ENCODE measurements at places on chromosomes 2 and 18.

GRCh38 chr2:71617266-71617665 is 163.9 kb downstream of the DYSF start:
- DNase-seq: no peak

DNA sequence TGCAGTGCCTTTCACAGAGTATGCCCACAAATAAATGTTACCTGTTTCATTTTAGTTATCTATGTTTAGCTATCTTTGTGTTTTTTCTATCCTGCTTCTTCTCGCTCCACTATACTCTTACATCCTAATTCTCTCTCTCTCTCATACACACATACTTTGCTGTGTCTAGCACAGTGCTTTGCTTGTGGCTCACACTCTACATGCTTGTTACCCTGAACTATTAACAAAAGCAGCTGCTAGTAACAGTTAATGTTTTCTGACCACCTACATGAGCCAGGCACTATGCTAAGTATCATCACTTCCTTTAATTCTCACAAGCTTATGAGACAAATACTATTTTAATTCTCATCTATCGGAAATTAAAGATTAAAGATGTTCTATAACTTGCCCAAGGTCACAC is 390.5 kb upstream of the HNRNPA3 start:
- no peak for DNase-seq

GRCh38 chr18:79785831-79786230 is 11.9 kb upstream of the KCNG2 start:
- DNase-seq: no peak

GRCh38 chr2:239196474-239197021 is 204.3 kb downstream of the HDAC4 start:
- no peak for DNase-seq

DNA sequence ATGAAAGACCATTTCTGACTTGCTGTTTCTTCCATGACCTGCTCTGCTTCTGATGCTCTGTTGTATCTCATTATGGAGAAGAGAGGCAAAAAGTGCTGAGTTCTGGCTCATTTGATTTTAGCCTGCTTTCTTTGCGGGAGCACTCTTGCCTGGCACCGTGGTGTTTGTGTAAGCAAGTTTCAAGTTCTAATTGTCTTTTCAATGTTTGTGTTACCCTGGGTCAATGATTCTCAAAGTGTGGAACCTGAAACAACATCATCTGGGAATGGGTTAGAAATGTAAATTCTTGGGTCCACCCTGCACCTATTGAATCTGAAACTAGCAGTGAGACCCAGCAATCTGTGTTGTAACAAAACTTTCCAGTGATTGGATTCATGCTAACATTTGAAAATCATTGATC is 85.5 kb upstream of the STON1 start:
- DNase-seq: no peak

DNA sequence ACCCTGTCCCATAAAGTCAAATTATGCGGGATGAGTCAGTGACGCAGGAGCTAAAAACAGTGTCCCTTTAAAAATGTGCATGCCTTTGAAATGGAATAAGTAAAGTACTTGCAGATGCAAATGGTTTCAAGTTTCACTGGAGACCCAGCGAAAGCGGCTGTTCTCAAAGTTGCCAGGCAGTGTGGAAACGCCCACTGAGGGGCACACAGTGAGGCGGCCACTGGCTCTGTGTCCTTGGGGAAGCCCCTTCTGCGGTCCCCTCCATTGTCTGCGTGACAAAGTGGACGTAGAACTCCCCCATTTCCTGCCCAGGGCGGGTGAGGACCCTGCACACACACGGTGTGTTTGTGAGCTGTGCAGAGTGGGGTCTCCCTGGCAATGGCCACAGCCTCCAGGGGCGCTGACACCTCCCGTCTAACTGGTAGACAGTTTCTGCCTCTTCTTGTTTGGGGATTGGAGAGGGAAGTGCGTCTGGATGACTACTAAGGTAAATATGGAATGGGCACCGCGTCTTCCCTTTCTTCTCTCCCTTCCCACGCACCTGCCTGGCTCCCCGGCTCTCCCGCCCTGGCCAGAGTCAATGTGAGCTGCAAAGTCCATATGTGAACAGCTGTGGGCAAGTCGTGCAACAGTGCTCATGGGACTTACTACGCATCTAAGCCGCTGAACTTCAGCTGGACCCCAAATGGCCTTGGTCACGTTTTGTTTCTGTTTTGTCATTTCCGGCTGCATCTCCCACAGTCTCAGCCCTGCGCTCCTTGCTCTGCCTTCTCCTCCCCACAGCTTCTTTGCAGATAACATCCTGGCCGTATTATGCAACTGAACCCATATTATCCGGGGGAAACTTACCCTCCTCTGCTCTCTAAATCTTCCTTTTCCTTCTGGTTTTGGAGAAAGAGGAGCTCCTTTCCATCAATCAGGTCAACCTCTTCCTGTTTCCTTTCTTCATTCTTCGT is 33.7 kb upstream of the ZNF516 start:
- DNase-seq: no peak

DNA sequence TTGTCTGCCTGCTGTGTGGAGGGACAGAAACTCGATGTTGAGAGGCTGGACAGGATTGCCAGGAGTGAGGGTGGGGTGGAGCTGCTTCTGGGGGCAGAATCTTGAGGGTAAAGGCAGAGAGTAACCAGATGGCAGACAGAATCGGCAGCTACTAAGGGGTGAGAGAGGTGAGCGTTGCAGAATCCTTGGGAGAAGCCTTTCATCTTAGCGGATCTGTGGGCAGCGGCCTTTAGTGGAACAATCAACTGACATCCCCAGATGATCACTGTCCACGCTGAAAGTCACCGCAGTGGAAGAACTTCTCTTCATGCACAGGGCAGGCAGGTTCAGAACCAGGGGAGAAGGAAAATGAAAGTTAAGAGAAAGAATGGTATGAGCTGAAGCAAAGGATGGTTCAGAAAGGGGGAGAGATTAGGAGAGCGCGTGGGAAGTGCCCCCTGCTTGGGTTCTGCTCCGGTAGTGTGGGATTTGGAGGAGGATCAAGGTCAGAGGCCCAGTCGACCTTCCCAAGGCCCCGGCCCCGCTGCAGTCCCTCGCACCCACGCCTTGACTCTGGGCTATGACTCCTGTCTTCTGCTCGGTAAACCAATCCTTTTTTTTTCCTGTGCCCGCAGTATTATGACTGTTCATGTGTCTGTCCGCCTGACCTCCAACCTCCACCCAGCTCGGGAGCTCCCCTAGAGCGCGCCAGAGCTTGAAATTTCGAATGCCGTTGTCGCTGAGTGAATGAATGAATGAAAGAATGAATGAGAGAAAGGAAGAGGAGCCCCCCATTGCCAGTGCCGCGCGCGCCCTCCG is 584 bp downstream of the BOLA3 start:
- DNase-seq: peak; percentile 16

DNA sequence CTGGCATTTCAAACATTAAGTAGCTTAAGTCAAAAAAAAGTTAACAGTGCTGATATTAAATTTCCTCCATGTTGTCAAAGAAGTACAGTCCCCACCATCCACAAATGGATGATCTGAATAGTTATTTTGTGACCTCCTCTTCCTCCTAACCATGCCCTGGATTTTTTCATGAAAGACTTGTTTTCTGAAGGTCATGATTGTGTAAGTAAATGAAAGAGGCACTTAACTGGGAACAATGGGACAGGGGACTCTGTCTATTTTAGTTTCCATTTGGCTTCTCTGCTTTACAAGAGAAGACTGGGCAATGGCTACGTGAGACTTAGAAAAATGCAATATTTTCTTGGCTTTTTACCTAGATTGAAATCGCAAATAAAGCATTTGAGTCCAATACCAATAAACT is 32.2 kb downstream of the PECR start:
- no peak for DNase-seq

- no peak for DNase-seq
Measured at GRCh38 chr18:37408676-37409265, 156.8 kb downstream of the CELF4 start.

DNA sequence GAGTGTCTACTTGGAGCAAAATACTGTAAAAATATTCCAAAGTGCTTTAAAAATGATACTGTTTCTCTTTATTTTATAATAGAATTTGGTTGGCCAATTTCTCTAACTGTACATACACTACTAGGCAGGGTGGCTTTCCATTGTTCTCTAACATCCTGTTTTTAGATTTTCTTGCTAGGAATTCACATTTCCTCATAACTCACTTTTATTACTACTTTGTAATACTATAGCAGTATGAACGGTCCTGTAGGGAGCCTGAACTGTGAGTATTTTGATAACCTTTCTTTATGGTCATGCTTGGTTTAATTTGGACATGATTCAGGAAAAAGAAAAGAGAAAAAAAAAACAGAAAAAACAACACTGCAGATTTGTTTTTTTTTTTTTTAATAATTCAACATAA is 37.8 kb downstream of the GCG start:
- no peak for DNase-seq

DNA sequence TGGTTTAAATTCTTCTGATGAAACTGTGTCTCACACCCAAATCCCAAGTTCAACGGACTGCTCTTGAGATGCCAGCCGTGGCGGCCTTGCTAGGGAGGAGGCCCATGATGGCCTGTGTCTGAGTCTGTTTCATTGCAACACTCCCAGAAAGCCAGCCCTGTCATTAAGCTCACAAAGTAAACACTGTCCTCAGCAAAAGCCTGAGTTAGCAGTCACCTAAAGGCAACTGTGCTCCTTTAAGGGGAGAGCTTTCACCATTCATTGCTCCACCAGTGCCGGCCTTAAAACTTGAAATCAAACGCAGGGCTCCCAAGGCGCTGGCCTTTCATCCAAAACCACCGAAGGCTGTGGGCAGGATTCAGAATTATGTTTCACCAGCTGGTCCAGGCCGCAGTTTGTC is 42.5 kb upstream of the PPP1CB start:
- no peak for DNase-seq

DNA sequence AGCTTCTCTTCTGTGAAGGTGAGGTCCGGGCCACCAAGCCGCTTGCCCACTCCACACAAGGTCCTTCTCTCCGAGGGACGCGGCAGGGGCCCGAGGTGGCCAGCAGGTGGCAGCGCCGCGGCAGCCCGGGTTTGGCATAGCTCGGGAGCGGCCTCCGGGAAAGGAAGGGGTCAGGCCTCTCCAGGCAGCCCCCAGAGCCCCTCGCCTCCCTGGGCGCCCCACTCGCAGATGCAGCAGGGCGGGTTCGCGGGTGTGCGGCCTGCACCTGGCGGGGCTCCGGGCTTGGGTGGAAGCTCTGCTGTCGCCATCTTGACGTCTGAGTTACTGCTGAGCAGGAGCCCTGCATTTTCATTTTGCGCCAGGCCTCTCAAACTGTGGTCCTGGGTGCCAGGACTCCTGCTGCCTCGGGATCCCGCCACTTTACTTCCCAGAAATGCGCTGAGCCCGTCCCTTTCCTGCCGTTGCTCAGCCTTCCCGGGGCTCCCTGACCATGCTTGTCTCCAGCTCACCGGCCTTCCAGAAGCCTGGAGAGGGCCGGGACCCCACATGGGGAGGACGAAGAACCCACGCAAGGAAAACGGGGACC is 18.6 kb upstream of the NCL start:
- peak; percentile 19 for DNase-seq

DNA sequence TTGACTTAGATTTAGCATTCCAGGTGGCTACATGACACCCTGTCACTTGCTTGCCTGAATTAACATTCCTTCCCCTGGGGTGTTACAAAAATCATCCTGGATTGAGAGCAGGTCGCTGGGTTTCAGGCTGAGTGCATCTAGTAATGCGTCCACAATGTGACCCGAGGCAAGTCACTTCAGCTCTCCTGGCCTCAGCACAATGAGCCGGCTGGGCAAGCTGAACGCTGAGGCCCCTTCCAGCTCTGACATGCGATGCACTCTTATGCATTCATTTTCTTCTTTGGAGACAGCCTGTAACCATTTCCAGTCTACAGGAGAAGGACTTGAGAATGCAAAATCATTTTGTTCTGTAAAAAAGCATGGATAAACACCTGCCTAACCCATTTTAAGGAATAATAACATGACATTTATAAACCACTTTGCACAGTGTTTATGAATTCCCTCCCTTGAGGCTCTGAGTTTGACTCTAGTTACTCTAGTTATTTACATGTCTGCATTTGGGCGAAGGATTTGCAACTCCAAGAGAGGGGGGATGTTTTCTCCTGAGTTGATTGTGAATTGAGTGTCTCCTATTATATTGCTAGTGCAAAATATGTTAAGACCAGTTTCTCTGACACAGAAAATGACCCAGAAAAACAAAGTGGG is 63.0 kb upstream of the CPO start:
- DNase-seq: no peak

- no peak for DNase-seq
Measured at GRCh38 chr2:60268661-60269060, 284.8 kb downstream of the BCL11A start.

- DNase-seq: no peak
Measured at GRCh38 chr2:233384811-233385488, 30.7 kb downstream of the DGKD start.

DNA sequence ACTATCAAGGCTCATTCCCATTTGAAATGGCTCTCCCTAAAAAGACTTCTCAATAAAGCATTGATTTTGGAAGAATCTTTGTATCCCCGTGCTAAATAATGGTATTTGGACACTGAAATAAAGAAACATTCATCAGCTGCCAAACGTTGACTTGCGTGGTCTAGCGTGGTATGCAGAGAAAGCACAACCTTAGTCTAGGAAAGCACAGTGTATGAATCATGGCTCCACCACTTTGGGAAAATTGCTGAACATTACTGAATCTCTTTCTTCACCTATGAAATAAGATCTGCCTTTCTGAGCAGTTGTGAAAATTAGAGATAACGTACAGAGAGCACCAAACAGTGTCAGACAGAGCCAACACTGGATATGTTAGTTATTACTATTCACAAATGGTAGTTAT is 353.9 kb downstream of the SS18 start:
- no peak for DNase-seq

- DNase-seq: no peak
Measured at GRCh38 chr18:32577561-32577960, 106.9 kb upstream of the GAREM1 start.
